Liver (tissue), 10 donors: ENCODE measurements at places on chromosomes 3 and 15.

GRCh38 chr3:123547881-123548519 is 36.9 kb downstream of the HACD2 start:
- DNase-seq: no peak

GRCh38 chr3:133469140-133469731 is 69.4 kb downstream of the BFSP2 start:
- DNase-seq: no peak

DNA sequence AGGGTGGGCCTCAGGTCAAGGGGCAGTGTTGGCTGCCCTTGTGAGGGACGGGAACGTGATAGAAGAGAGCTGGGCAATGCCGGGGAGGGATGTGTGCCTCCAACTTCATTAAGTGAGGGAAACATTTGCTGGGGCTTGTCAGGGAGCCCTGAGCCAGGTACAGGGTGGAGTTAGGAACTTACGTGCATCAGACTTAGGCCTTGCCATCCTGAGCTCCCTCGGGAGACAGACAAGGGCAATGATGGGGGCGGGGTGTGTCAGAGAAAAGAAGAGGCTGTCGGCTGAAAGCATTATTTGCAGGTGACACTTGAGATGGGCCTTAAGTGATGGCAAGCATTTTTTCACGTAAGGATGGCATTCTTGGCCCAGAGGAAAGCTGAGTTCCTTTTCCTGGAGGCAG is 1.6 kb downstream of the FAM131A start:
- DNase-seq: no peak

DNA sequence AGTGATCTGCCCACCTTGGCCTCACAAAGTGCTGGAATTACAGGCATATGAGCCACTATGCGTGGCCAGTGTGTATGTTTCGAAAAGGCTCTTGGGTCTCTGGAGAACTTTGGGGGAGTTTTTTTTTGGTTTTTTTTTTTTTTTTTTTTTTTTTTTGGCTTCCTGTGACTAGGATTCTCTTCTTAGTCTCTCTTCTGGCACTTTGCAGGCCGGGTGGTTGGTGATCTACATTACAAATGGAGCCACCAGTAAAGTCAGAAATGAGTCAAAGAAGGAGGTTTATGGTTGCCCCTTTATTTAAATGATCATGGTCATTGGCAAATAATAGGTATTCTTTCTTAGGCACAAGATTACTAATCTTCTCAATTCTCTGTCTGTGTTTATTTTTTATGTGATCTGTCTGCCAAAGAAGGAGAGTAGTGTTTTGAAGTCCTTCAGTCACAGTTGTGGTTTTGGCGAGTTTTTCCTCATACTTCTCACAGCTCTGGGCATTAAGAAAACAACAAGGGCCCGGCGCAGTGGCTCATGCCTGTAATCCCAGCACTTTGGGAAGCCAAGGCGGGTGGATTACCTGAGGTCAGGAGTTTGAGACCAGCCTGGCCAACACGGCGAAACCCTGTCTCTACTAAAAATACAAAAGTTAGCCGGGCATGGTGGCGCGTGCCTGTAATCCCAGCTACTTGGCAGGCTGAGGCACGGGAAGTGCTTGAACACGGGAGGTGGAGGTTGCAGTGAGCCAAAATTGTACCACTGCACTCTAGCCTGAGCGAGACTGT is 38.3 kb downstream of the PDE8A start:
- no peak for DNase-seq

GRCh38 chr3:119748991-119749390 is 32.9 kb upstream of the NR1I2 start:
- DNase-seq: no peak

DNA sequence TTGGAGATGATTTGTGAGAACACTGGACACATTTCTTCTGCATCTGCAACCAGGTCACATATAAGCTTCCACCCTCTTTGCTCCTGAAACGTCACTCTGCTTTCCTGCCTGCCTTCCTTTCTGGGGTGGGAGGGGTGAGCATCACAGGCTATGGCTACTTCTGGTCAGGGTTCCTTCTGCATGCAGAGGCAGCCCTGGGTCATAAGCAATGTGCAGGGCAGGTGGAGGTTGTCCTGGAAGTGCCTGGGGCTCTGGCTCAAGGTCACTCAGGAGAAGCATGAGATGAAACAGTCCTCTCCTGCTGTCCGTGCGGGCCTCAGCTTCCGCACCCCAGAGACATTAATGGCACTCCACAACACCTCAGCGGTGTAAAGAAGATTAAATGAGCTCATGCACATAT is 15.1 kb downstream of the SLC6A20 start:
- peak; percentile 6 for DNase-seq

- no peak for DNase-seq
These were observed 14.9 kb upstream of the STX19 start for GRCh38 chr3:94043285-94043684.

DNA sequence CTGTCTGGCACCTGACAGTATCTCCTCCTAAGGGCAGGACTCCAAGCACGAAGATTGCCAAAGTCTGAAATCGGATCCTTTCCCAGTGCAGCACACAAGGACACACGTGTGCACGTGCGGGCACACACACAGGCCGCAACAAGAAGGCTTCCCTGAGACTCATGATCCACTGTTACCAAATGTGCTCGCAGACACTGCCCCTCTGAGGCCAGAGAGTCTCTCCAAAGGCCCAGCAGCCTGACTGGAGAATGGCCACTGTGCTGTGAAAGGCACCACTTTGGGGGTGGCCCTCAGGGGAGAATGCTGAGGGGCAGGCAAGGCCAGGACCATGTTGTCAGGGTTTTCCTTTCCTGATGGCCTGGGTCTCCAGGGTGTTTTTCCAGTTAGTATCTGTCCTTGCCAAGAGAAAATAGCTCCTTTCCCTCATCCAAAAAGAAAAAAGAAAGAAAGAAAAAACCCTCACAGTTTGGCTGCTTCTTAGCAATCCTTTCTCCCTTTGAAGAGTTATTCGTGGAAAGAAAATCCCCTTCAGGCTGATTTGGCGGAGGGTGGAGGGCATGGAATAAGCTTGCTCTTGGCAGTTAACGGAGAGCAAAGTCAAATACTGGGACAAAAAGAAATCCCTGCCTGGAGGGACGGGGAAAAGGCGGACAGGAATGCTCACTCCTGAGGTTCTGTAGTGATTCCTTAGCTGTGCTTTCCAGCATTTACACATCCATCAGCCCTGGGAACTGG is 112.2 kb upstream of the ETV5 start:
- no peak for DNase-seq

DNA sequence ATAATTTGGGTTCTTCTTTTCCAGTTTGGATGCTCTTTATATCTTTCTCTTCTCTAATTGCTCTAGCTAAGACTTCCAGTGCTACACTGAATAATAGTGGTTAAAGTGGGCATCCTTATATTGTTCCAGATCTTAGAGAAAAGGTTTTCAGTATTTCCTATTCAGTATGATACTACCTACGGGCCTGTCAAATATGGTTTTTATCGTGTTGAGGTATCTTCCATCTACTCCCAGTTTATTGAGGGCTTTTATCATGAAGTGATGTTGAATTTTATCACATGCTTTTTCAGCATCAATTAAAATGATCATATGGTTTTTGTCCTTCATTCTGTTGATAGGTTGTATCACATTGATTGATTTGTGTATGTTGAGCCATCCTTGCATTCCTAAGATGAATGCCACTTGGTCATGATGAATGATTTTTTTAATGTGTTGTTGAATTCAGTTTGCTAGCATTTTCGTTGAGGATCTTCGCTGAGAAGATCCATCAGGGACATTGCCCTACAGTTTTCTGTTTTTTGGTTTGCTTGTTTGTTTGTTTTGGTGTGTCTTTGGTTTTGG is 3.0 kb upstream of the LRRC34 start:
- DNase-seq: no peak

DNA sequence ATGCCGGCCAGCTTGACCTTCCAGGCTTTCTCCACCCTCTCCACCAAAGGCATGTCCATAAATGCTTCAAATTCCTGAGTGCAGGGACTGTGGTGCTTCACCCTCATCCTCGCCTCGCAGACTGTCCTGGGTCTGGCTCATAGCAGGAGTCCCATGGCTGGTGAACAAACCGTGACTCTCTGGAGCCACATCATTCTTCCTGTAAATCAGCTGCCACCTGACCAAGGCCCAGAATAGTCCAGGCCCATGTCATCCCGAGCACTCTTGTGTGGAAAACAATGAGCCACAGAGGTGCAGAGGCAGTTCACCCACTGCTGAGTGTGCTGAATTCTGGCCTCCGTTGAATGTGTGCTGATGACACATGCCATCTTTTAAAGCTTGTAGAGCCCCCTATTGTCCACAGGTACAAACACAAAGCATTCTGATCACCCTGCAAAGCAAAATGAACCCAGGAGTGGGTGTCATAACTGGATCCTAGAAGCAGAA is 68.6 kb downstream of the ABHD5 start:
- no peak for DNase-seq

GRCh38 chr3:183513046-183513706 is 42.3 kb downstream of the KLHL6 start:
- DNase-seq: no peak

GRCh38 chr3:128984596-128984995 is 9.3 kb downstream of the CFAP92 start:
- DNase-seq: no peak

DNA sequence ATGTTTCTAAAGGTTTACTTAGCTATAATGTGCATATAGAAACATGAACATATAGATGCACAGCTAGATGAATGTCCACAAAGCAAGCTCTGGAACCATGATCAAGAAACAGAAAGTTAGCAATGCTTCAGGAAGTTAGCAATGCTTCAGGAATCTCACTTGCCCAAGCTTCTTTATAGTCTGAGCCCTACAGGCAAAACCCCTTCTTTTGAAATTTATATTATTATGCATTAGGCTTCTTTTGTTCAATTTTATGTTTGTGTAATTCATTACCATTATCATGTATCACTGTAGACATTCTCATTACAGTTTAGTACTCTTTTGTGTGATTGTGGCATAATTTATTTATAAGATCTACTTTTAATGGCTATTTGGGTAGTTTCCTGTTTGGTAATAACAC is 286.4 kb upstream of the BCHE start:
- DNase-seq: no peak

DNA sequence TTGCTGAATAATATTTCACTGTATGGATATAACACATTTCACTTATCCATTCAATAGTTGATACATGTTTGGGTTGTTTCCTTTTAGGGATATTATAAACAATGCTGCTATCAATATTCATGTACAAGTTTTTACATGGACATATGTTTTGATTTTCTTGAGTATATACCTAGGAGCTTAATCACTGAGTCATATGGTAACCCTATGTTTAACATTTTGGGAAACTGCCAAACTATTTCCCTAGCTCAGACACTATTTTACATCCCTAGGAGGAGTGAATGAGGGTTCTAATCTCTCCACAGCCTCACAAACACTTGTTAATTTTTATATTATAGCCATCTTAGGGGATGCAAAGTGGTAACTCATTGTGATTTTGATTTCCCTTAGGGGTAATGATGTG is 66.0 kb downstream of the GPR156 start:
- DNase-seq: no peak

- DNase-seq: no peak
These were observed 41.2 kb upstream of the AGBL1 start for GRCh38 chr15:86038491-86038890.

- no peak for DNase-seq
These were observed 232.0 kb upstream of the RASGRP1 start for GRCh38 chr15:38796589-38796988.

DNA sequence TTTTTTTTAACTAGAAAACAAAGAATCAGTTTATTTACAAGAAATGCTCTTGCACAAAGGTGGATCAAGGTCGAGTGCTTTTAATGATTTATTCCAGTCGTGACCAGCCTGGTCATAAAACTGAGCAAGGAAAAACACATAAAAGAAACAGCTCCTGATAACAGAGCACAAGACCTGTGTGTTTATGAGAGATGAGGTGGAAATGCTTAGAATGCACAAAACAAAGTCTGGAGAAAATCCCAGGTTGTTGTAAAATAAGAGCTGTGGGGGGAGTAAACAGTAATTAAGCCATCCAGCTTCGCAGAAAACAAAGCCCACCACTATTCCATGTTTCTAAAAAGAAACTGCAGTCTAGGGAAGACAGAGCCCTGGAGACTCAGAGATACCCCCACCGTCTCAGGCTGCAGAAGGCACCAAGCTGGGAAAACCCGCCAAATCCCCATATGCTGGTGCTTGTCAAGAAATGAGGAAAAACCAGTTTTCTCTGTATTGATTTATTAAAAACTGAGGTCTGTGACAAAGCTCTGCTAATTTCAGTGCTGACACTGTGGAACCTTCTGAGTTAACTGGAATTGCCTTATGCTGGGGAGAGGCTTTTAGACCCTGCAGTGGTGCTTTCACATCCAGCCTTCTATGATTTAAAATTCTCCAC is 139.3 kb downstream of the ADAMTS17 start:
- no peak for DNase-seq

- no peak for DNase-seq
These were observed 1122.0 kb downstream of the ROBO1 start for GRCh38 chr3:78645628-78646310.

DNA sequence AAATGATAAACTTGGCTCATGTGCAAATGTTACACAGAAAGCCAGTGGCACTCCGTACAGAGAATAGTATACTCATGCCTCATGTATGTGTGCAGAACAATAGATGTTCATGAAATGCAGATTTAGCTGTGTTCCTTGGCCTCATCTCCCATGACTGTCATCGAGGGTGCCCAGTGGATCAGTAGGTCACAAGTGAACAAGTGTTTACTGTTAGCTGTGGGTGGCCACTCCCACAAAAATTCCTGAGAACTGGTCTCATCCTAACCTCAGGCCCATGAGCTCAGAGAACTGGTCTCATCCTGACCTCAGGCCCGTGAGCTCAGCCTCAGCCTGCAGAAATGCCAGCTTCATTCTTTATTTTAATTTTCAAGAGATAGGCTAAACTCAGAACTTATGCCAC is 124.1 kb downstream of the GADL1 start:
- DNase-seq: no peak

DNA sequence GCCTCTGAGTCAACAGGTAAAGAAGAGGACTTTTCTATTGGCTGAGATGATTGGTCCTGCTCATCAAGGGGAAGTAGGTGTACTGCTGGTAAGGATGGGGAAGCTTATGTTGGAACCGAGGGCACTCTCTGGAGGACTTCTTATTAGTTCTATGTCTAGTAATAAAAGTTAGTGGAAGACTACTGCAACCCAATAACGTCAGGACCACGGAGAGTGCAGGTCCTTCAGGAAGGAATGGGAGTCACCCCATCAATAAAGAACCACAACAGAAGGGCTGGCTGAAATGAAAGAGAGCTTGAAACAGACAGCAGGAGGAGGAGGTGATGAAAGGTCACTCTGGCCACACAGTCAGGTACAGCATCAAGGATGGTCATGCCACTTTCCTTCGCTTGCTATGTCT is 68.8 kb upstream of the PRR23E start:
- no peak for DNase-seq

DNA sequence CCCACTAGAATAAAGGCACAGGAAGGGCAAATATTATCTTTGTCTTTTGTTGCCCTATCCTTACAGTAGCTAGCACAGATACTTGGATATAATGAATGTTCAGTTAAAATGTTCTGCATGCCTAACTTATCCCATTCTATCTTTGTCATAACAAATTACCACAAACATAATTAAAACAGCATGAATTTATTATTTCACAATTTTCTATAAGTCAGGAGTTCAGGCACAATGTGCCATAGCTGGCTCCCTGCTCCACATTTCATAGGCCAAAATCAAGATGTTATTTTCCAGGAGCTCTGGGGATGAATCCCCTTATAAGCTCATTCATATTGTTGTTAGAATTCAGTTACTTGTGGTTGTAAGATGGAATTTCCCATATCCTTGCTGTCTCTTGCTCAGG is 975.5 kb downstream of the IGSF11 start:
- no peak for DNase-seq

- DNase-seq: no peak
These were observed 288.8 kb downstream of the CNTN6 start for GRCh38 chr3:1381647-1382036.

GRCh38 chr15:80989081-80989517 is 520 bp downstream of the MESD start:
- peak; percentile 40 for DNase-seq
